Stimulated activated CD4-positive, alpha-beta T cell treated with anti-CD3 and anti-CD28 coated beads, Interleukin-15, amount 100 ng/mL, for 1 hour (primary cell): ENCODE measurements at places on chromosomes 11 and 22.

DNA sequence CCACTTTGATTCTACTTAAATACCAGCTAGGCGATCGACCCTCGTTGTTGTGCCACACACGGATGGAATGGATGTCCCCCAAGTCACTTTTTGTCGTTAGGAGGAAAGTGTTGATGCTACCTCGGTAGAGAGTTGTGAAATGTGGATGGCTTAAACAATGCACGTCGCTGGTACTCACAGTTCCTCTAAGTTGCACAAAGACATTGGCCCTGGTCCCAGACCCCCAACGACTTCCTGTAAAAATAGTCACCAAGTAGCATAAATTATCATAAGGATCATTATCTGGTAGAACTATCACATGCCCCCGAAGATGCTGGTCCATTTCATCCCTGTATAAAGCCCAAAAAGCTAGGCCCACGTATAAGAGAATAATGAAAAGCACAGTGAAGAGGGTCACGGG is 3.8 kb downstream of the PKDREJ start:
- no peak for DNase-seq

DNA sequence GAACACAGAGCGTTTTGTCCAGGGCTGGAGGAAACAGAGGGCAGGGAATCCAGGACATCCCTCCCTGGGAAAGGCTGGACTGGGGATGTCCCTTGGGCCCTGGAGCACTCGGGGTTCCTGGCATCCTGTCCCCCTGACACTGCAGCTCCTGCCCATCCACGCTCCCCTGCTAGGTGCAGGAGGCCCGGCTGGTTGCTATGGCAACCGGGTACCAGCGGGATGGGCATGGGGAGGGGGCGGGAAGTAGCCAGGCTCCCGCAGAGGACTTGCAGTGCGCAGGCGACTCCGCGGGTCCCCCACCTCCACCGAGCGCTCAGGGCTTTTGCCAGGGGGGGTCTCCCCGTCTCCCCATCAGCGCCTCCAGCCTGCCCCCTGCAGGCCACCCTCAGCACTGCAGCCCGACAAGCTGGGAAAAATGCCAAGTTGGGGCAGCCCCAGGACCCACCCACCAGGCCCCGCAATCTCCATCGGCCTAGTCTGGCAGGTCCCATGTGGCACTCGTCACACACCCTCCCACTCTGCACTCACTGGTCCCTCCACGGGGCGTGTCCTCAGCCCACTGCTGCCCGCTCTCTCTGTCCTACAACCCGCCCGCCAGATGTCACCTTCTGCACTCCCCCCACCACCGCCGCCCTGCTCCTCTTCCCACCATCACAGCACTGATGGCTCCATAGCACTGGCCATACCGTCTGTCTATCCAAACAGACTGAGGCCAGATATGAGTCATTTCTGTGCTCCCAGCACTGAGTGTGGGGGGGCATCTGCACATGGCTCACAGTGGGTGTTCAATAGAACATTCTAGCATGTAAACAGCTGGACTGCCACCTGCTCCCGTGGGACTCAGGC is 31.5 kb downstream of the KIAA0930 start:
- DNase-seq: peak; percentile 11

GRCh38 chr22:44430716-44431115 is 67.3 kb downstream of the RTL6 start:
- no peak for DNase-seq

- DNase-seq: no peak
These were observed 852 bp downstream of the TRAF6 start for GRCh38 chr11:36509201-36509639.

DNA sequence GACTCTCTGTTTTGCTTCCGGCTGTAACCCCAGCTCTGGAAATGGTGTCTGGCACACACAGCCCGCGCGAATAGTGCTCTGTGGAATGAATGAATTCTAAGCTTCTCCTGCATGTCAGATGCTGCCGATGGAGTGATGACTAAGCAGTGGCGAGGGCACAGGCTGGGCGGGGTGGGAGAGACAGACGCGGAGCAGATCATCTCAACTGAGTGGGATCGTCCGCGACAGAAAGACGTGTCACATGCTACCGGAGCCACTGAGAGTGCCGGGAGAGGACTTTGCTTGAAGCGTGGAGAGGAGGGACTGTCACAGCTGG is 334.5 kb downstream of the CTTN start:
- DNase-seq: no peak

- DNase-seq: no peak
These were observed 1291.0 kb downstream of the LRRC4C start for GRCh38 chr11:40168414-40168813.

DNA sequence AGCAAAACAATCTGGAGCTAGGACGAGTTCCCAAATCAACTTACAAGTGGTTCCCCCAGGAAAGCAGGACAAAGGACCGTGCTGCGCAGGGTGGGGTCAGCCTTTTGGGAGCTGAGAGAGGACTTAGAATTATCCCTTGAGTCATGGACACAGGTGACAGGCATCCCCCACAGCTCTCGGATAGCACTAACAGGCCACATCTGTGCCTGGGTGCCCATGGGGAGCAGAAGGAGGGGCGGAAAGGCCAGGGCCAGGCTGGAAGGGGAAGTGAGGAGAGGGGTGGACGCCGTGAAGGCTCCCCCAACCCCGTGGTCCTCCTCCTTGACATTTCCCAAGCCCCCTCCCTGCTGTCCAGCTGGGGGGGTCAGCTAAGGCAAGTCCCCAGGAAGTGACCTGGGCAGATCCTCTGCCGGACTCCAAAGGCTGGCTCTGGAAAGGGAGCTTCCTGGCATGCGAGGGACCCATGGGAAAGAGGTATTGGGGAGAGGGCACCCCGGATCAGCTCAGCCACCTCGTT is 31.6 kb upstream of the A4GALT start:
- DNase-seq: no peak

GRCh38 chr22:44380756-44381486 is 68.2 kb upstream of the SHISAL1 start:
- no peak for DNase-seq

- DNase-seq: no peak
These were observed 75.1 kb downstream of the KIRREL3 start for GRCh38 chr11:126925321-126926093.

DNA sequence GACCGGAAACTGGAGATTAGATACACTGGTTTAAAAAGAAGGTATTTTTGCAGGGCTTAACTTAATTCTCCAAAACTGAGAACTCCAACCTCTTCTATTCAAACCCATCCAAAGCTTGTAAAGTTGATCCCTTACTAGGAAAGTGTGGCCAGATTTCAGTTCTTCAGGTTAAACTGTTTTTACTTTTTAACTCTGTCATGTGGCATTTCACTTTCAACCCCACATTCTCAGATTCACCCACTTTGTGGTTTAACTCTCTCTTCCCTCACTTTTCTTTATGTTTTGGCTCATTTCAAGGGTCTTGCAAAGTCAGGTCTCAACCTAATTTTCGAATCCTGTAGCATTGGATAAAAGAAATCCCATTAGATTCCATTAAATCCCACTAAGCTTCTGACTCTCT is 75.4 kb downstream of the MPPED2 start:
- no peak for DNase-seq

GRCh38 chr22:20156611-20157429 is 6.0 kb upstream of the CCDC188 start:
- DNase-seq: peak; percentile 87

GRCh38 chr11:115188898-115189278 is 315.3 kb downstream of the CADM1 start:
- no peak for DNase-seq

DNA sequence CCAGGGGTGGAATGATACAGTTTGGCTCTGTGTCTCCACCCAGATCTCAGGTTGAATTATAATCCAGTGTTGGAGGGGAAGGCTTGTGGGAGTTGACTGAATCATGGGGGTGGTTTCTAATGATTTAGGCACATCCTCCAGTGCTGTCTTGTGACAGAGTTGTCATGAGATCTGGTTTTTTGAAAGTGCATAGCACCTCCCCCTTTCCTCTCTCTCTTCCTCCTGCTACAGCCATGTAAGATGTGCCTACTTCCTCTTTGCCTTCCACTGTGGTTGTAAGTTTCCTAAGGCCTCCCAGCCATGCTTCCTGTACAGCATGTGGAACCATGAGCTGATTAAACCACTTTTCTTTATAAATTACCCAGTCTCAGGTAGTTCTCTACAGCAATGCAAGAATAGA is 45.1 kb downstream of the THAP12 start:
- DNase-seq: no peak

GRCh38 chr11:119473901-119474681 is 51.1 kb upstream of the THY1 start:
- DNase-seq: no peak

GRCh38 chr11:78344676-78345075 is 72.9 kb downstream of the GAB2 start:
- DNase-seq: no peak

- no peak for DNase-seq
These were observed 5.3 kb upstream of the IFITM3 start for GRCh38 chr11:325796-326591.

GRCh38 chr11:77884186-77884828 is 63.4 kb downstream of the AAMDC start:
- no peak for DNase-seq

DNA sequence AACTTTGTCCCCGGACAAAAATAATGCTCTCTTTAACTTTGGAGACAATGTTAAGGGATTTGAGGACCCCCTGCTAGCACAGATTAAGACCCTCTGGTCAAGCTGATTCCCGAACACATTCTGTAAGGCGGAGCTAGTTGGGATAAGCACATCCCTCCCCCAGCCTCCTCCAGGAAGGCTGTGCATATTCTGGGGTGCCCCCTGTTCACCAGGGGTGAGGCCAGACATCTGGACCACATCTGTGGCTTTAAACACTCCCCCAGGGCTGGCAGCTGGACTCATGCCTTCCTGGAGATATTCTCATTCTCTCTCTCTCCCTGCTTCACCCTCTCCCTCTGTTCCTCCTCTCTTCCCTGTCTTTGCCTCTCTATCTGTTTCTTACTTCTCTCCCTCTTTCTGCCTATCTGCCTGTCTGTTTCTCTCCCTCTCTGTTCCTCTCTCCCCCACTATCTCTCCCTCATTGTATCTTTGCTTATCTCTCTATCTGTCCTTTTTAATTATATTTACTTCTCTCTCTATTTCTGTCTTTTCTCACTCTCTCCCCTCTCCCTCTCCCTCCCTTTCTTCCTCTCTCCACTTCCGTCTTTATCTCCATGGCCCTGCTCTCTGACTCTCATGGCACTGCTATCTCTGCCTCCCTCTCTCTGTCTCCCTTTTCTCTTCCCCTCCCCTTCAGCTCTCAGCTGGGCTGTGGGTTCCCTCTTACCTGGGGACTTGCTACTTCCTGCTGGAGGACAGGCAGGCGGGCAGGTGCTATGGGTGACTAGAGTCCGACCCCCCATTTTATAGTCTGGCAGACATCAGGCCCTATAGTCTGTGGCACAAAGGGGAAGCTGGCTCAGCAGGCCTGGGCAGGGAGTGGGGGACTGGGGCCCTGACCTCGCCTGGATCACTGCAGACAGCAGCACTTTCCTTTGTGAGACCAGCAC is at the start of gene CRYBB1:
TSS of gene CRYBB1 (minus strand) at position 757 of the 929 bp plus-strand sequence. CDS start 1,708 bp downstream, outside the sequence.
- DNase-seq: no peak

DNA sequence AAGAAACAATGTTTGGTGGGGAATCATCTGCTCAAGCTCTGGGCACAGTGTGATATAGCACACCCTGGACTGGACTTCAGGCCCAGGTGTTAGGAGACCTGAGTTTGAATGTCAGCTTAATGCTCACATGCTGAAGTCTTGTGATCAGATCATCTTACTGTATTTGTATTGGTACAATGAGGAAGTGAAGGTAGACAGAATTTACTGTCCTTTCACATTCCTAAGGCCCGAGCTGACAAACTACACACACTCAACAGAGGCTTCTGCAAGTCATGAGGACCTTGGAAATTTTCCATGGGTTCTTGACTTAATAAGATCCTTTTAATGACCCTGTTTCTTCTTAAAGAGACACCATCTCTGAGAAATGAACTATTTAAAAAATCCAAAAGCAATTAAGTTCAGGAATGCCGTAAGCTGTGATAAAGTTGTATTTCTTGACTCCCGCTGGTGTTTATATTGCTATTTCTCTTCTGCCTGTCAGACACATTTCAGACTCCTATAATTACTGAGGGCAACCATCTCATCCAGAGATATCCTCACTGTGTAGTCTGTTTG is 802.0 kb downstream of the DLG2 start:
- no peak for DNase-seq

GRCh38 chr11:123190518-123190917 is 4.5 kb downstream of the CLMP start:
- DNase-seq: no peak

GRCh38 chr11:10349806-10350205 is 44.9 kb downstream of the ADM start:
- DNase-seq: no peak

DNA sequence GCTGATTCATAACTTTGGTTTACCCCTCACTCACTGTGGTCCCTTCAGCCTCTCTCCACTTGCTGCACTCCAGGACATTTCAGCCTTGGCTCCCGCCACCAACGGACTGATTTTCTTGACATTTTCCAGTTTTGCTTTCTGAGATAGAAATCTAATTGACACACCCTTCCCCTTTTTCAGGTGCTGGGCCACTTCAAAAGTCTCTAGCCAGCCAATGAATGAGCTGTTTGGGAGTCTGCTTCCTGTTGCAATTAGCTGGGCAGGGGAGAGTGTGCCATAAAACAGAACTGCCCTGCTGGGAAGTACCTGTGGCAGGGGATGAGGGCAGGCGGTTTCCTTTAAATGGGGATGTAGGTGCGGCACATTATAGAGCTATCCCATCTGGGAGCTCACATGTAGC is 21.1 kb upstream of the PLET1 start:
- DNase-seq: no peak

GRCh38 chr22:44436736-44437135 is 61.3 kb downstream of the RTL6 start:
- no peak for DNase-seq

GRCh38 chr11:71998649-71999310 is at the start of gene IL18BP:
Gene IL18BP (plus strand): TSS chr11:71998909. CDS start chr11:71999985, 1,076 bp downstream.
- DNase-seq: no peak

DNA sequence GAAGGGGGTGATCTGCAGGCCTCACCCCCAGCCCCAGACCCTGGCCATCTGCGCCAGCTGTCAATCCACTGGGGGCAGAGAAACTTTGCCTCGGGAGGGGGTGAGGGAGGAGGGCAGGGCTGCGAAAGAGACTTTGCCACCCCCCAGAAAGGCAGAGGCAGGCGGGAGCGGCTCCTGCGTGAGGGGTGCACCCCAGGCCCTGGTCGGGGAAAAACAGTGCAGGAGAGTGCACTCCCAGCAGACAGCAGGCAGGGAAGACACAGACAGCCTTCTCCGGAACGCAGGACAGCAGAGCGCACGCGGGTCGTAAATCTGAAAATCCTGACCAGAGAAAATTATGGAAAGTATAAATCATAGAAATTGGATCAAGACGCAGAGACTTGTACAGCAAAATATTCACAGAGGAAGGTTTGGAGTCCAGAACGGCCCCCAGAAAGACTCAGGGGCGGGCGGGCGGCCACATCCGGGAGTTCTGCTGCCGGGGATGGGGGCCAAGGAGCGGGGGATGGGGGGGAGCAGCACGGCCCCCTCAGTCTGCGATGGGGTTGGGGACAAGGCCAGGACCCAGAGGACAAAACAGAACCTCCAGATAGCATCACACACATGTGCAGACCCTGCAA is 8.0 kb upstream of the MRPL23 start:
- peak; percentile 0 for DNase-seq
